ENCODE measurements at places on chromosomes 2 and 18. TPM values are rescaled to one million over a fixed set of nuclear protein-coding genes. Genes with fewer than 3 reads are reported as not detected.

Gene TRPM8
- total RNA-seq: not detected

GRCh38 chr2:38578832-38579231, 23.9 kb downstream of the HNRNPLL start:
- H3K4me3 ChIP-seq: no peak overlapping the region
- H3K36me3 ChIP-seq: peaks cover 12% of the 10 kb centered on the region
- no peak for DNase-seq
- no peaks in the 10 kb centered on the region for H3K27me3 ChIP-seq

DNA sequence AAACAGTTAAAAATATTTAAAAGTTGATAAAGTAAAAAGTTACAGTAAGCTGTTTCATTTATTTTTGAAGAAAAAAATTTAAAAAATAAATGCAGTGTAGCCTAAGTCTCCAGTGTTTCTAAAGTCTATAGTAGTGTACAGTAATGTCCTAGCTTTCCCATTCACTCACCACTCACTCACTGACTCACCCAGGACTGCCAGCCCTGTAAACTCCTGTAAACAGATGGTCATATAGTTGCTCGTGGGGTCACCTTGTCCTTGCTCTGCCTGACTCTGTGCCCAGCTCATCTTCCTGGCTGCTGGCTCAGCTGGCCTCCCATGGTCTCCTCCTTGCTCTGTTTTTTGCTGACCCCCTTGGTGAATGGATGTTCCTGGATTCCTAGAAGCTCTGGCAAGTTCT, 180.3 kb downstream of the VAPA start:
- no peak overlapping the region for H3K4me3 ChIP-seq
- H3K36me3 ChIP-seq: no peaks in the 10 kb centered on the region
- no peak overlapping the region for H3K27ac ChIP-seq
- no peaks in the 10 kb centered on the region for H3K27me3 ChIP-seq
- no peak for DNase-seq
- no peaks in the 10 kb centered on the region for H3K4me1 ChIP-seq

DNA sequence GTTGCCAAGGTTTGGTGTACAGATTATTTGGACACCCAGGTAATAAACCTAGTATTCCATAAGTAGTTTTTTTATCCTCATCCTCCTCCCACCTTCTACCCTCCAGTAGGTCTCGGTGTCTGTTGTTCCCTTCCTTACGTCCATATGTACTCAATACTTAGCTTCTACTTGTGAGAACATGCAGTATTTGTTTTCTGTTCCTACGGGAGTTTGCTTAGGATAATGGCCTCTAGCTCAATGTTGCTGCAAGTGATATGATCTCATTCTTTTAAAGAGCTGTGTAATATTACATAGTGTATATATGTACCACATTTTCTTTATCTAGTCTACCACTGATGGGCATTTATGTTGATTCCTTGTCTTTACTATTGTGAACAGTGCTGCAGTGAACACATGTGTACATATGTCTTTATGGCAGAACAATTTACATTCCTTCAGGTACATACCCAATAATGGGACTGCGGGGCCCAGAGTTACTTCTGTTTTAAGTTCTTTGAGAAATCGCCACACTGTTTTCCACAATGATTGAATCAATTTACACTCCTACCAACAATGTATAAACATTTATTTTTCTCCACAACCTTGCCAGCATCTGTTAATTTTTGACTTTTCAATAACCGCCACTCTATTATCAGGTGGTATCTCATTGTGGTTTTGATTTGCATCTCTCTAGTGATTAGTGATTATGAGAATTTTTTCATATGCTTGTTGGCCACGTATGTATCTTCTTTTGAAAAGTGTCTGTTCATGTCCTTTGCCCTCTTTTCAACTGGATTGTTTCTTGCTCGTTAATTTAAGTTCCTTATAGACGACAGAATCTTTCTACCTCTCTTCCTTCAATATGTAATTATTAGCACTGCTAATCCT, 88.0 kb downstream of the MEMO1 start:
- H3K4me3 ChIP-seq: no peak overlapping the region
- no peaks in the 10 kb centered on the region for H3K4me1 ChIP-seq
- no peaks in the 10 kb centered on the region for H3K36me3 ChIP-seq
- no peak overlapping the region for H3K27ac ChIP-seq
- no peaks in the 10 kb centered on the region for H3K27me3 ChIP-seq

Gene AFF3
- total RNA-seq: 16.2 TPM

Measured in right atrium auricular region (tissue), 2 donors.